Posterior vena cava (tissue), 2 donors: ENCODE measurements at places on chromosomes 12 and 14.
A peak's percentile ranks its signal among the peaks of the same experiment; 100 is the strongest.

GRCh38 chr12:59039005-59039404 lies 118.7 kb upstream of the LRIG3 start:
- no peak for DNase-seq

DNA sequence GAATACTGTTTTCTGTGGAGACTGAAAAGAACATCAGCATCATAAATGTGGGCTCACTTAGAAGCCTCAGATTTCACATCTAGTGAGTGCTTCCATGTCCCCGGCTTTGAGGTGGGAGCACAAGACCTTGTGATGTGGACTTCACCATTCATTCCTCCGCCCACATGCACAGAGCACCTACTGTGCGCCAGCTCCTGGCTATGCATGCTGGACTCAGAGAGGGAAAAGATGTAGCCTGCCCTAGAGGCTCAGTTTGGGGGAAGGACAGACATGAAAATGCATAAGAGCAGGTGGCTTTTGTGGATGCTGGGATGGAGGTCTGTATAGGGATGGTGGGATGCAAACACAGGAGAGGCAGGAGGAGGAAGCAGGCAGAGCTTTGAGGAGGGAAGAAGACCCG lies 65.0 kb downstream of the SERPINA3 start:
- no peak for DNase-seq

GRCh38 chr12:67468549-67469245 lies 179.8 kb upstream of the DYRK2 start:
- no peak for DNase-seq

DNA sequence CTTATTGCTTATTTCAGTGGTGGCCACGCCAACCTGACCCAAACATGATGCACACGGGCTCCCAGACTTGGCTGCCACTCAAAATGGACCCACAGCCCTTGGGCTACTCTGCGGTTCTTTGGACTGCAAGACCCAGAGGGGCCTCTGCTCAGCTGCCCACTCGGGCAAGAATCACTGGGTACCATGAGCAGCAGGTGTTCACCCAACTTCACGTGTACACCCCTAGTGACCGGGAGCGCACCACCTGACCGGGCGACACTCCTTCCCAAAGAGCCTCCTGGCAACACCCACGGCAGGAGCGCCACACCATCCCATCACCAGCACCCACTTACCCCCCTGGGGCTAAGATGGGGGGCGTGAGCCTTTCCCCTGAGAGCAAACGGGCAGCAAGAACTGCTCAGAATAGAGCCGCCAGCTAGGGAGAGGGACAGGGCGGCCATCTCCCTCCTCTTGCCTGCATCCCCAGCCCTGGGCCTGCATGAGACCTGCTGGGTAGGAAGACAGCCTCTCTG lies 32.0 kb downstream of the CCNK start:
- DNase-seq: peak; percentile 69

- no peak for DNase-seq
Measured at GRCh38 chr14:92573761-92574498, 60.3 kb downstream of the RIN3 start.

GRCh38 chr14:68733086-68733914 lies 59.6 kb downstream of the ZFP36L1 start:
- no peak for DNase-seq

DNA sequence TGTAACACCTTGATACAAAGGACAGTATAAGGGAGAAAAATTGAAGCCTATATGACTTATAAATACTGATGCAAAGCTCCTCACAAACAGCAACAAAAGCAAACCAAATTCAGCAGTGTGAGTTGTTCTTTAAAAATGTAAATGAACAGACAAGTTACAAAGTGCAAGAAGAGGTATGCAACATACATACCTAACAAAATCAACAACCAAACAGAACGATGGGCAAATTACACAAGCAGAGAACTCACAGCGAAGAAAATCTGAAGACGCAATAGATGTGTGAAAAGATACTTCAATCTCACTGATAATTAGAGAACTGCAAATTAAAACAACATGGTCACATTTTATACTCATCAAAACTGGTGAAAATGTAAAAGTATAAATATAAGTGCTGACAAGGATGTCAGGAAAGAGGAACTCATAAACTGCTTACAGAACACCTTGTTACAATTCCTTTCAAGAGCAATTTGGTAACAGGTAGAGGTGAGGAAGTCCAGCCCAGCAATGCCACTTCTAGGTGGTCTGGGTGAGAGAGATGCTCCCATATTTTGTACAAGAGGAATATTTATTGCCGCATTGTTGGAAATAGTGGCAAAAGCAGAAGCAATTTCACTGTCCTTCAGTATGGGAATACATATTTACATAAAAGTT lies 47.3 kb downstream of the CORO1C start:
- no peak for DNase-seq

DNA sequence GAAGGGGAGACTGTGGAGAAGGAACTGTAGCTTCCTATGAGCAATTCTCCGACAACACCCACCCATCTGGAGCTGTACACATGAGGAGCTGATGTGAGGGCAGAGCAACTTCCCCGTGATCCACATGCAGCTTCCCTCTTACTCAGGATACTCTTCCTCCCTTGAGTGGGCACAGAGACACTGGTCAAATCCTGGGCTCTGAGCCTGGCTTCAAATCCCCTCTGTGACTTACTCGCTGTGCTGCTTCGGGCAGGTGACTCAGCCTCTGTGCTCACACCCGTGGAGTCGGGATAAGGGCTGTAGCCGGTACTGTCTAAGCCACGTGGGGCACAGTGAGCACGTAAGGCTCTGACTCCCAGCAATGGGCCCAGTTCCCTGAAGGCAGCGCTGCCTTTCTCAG lies 31.1 kb downstream of the ZFYVE21 start:
- no peak for DNase-seq

DNA sequence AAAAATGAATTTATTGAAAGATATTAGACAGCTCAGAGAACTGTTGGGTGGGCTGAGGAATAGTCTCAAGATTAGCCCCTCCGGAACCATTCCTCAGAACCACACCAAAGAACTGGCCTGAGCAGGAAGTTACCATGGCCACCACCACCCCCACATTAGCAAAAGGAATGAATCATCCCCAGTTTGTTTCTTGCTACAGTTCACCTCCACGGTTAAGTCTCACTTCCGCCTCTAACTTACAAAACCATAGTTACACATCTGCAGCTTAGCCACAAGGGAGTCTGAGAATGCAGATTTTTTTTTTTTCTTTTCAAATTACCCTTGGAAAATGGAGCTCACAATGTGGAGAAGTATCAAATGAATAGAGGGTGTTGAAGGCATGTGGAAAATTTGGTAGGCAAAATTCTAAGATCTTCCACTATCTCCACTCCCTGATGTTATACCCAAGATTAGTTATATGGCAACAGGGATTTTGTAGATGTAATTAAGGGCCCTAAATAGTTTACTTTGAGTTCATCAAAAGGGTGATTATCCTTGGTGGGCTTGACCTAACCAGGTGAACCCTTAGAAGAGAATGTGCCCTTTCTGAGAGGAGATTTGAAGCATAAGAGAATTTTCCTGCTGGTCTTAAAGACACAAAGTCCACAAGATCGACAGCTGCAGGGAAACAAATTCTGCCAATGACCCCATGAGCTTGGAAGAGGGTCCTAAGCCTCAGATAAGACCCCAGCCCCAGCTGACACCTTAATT lies 129.8 kb upstream of the KRR1 start:
- DNase-seq: no peak
